ENCODE measurements at places on chromosomes 5 and 9.

DNA sequence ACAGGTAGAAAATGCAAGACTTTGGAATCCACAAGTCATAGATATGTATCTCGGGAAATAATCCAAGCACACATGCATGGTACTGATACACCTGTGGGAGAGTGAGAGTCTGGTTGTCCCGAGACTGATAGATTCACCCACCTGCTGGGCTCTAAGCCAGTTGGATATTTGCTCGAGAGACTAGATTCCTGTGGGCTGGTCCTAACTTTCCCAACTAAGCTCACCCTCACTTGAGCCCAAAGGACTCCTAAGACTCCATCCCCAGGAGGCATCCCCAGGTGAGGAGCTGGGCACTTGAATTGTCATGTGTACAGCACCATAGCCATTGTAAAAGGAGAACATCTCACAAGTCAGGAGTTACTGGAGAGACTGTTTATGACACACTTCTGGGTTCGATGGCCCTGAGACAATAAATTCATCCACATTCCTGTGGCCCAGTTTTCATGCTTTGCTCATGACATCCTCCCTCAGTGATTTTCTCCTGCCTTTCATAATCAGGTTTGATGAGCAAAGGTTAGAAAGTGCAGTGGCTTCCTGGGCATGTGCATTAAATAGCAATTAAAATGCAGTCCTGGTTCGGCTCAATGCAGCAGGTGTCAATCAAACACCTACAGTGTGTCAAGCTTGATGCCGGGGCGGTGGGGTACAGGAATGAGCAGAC is 18.1 kb downstream of the SLC1A1 start:
- no peak for DNase-seq

- no peak for DNase-seq
Measured at GRCh38 chr5:66891184-66891925, 295.2 kb downstream of the MAST4 start.

DNA sequence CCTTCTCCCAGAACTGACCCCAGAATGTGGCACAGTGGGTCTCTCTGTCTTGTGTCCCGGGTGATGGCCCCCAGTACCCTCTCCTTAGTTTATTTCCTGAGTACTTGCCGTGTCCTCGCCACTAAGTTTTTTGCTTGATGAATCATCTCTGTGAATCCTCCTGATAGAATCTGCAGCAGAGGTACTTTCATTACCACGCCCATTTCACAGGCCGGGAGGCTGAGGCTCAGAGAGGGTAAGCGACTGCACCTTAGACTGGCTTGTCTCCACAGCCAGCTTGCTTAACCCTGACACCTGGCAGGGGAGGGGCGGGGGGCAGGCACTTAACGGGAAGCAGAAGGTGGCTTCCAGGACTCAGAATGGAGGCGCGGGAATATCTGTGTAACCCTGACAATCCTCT is 7.9 kb upstream of the IER5L start:
- no peak for DNase-seq

DNA sequence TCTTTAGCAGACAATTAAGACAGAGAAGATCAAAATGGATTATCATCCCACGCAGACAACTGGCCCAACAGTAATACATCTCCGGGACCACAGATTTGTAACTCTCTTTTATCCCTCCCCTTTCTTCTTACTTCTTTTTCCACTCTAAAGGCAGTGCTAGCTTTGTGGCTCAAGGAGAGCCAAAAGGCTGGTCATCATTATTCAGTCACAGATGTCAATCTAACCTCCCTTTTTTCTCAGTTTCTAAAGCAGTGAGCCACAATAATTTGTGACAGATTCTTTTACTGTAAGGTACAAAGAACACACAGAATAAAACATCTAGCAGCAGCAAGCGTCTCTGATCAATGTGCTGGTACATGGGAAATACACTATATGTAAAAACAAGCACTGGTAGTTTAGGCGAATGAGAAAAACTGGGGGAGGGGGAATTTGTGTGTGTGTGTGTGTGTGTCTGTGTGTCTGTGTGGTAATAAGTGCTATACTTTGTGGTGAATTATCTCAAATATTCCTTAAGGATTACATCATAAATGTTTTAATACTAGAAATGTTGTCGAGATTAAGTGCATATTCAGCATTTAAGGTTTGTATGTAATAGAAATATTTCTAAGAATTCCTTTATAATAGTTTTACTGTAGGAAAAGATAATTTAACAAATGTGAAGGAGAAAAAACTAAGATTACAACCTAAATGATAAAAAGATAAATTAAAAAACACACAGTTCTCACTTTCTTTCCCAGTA is 140.2 kb downstream of the DENND1A start:
- no peak for DNase-seq

DNA sequence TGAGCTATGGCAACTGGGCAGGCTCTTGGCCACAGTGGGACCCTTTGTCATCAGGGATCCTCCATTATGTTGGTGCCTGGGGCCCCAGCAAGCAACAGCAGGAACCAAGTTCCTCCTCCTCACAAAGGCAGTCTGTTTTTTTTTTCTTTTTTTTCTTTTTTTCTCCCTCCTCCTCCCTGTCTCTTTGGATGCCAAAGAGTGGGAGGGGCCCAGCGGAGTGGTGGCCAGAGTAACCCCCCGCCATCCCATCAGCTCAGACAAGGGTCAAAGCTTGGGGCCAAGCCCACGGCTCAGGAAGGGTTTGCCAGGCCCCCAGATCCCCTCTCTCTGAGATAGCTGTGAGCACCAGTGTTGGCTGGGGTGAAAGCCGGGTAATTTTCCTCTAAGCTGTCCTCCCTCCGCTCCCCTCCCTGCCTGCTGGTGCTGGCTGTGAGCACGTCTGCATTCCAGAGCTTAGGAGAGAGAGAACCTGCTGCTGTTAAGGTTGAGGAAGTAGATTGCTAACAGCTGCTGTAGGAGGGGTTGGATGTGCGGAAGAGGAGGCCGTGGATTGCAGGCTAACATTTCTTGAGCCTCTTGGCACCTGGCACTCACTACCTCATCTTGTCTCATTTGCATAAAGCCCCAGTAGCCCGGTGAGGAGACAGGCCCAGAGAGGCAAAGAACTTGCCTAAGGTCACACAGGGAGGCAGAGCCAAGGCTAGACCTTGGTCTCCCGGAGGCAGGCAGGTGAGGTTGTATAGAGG is 21.2 kb downstream of the GSN start:
- DNase-seq = peak; percentile 84

GRCh38 chr5:83294246-83294645 is 177.3 kb upstream of the VCAN start:
- DNase-seq = no peak

- DNase-seq = no peak
Measured at GRCh38 chr5:72519111-72519510, 11.9 kb upstream of the ZNF366 start.

GRCh38 chr5:1931604-1932231 is 49.0 kb upstream of the IRX4 start:
- DNase-seq = no peak

- DNase-seq = peak; percentile 40
Measured at GRCh38 chr9:77819657-77820056, 171.5 kb upstream of the GNA14 start.

DNA sequence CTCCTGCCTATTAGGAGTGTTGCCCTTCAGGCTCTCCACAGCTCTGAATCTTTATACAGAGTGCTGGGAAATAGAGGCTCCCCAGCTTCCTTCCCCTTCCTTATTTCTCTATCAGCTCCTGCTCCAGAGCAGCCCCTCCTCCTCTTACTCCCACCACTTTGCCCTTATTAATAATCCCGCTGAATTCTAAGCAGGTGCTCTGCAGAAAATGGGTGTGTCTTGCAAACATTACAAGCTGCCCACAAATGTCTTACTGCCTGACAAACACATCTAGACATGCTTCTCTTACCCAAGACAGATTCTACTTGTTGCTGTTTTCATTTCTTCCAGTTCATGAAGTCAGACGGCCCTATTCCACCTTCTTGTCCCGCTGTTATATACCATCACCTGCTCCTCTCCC is 6.4 kb downstream of the PHF24 start:
- no peak for DNase-seq

GRCh38 chr9:15176836-15177235 is 130.2 kb downstream of the TTC39B start:
- DNase-seq = no peak

DNA sequence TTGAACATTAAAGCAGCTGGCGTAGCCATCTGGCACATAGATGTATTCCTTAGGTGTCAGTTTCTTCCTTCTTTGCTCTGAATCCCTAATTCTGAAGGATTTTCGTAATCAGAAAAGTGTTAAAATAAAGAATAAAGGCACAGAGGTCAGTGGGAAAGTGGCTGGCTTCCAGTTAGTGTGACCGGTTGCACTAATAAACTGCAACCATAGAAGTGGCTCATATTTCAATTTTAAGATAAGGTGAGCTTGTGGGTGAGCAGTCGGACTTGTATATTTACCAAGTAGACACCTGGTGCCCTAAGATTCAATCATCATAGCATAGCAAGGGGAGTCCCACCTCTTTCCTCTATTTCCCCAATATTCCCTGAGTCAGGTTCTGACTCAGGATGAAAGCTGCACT is 459.6 kb downstream of the ACTL7B start:
- no peak for DNase-seq

DNA sequence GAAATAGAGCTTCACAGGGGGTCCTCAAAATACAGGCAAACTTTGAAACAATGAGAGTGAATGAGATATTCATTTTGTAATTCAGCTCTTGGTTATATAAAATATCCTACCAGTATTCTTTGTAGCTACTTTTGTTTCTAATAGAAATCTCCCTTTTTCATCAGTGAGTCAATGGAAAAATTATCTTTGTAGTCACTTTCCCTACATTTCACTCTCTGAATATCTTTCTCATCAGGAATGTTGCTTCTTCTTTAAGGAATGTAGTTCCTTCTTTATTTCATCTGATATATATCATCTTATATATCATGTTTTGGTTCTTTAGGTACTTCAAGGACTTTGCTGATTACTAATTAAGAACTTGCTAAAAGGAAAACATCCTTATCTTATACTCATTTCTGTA is 280.3 kb upstream of the NUDT12 start:
- DNase-seq = no peak

- no peak for DNase-seq
Measured at GRCh38 chr5:1842004-1842819, 40.5 kb downstream of the IRX4 start.

GRCh38 chr5:159208514-159209437 is 577 bp downstream of the RNF145 start:
- no peak for DNase-seq

- no peak for DNase-seq
Measured at GRCh38 chr9:129666575-129666974, 1.1 kb downstream of the PRRX2 start.

GRCh38 chr9:128636024-128636390 is 20.6 kb downstream of the DYNC2I2 start:
- DNase-seq = no peak

DNA sequence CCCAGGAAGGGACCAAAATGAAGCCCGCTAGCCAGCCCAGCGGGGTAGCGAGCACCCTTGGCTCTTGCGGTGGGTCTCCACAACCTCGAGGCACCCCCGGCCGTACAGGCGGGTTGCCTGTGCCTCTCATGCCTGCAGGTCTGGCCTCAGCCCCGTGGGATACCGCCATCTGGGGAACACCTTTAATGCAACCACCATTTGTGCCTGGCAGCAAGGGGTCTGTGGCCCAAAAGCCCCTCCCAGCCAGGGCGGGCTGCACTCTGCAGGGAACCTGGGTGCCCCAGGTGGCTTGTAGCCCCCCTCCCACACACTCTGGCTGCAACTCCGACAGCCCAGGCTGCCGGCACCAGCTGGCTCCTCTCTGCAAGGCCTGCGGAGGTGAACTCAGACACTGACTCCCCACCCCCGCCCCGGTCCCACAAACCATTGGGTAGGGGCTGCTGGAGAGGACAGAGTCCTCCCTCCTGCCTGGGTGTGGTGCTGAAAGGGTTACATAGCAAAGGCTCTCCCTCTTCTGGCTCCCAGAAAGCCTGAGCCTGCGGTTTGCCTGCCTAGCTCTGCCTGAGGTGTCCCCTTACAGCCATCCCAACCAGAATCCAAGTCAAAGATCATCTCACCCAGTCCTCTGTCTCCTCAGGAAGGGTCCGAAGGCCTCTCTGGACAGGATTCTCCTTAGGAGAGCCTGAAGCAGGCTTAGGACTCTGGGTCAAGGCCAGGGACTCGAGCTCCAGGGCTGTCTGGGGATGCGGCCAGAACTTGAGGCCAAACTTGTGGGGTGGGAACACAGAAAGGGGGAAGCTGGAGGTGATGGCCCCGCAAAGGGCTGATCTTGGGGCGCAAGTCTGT is 109.4 kb downstream of the PSD2 start:
- no peak for DNase-seq

DNA sequence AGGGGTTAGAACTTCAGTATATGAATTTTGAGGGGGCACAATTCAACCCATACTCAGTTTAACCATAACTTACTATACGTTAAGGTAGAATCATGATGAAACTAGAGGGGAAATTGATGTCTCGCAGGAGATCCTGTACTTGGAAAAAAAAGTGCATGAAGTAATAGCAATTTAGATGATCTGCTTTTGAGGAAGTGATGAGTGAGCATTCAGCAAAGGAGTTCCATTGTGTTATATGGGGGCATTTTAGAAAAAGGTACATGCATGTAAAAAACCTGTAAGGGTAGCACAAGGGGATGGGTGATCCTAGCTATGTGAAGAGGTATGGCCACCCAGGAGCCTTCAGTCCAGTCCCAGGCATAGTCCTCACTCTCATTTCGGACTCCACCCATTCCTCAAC is 14.8 kb upstream of the TMC1 start:
- DNase-seq = no peak

DNA sequence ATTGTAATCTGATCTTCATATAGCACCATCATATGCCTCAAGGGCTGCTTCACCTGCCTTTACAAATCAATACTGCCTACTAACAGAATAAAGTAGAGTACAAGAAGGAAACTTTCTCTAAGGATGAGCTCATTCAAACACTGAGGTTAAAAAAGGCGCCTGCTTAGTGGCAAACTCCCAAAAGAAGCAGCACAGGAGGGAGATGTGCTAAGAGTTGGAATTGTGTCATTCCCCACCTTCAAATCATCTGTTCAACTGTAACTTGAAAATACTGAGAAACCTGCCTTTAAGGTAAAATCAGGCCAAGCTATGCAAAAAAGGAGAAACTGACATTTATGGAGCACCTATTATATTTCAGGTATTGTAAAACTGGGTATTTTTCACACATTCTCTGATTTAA is 560.6 kb downstream of the PTPRD start:
- DNase-seq = no peak

- peak; percentile 59 for DNase-seq
Measured at GRCh38 chr9:127899128-127899943, at the start of gene ST6GALNAC6. Gene ST6GALNAC6 (minus strand): TSS chr9:127899603. CDS start chr9:127897981, 1,622 bp downstream.

- DNase-seq = no peak
Measured at GRCh38 chr5:139137697-139138096, 60.5 kb downstream of the SIL1 start.

- no peak for DNase-seq
Measured at GRCh38 chr5:88691945-88692868, 190.8 kb downstream of the MEF2C start.

- DNase-seq = no peak
Measured at GRCh38 chr5:129631961-129632360, 115.9 kb upstream of the MINAR2 start.

All from HL-60 (cell line).